ENCODE measurements at places on chromosomes 1 and 21.

DNA sequence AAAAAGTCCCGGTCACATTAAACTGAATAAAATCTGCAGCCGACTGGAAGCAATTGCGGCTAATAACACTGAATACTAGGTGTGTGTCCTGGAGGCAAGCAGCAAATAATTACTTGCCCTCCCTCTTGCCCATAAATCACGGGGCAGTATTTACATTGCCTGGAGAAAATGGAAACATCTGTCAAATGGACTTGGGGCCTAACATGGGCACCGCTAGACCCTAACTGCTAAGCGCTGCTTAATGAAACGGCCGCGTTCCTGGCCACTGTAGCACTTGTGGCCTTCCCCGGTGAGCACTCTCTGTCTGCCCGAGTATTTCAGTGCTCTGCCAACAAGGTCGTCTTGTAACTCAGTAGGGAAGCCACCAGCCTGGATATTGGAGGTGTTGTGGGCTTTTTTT, 23.9 kb upstream of the KNCN start:
- peak; percentile 62 for DNase-seq

DNA sequence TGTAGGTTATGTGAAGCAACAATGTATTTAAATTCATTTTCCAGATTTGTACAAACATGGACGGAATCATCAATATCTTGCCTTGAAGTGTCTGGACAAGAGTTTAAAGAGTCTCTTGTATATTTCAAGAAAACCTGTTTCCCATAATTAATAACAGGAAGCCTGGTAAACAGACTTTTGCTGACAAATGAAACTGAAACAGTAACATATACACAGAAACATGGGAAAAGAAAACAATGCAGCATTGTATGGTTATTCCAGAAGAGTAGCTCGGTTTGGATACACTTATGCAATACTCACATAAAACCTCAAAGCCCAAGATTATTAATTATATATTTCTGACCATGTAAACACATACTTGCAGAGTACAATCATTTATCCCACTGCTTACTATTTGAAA, 265.5 kb downstream of the PTPRC start:
- DNase-seq, result no peak

DNA sequence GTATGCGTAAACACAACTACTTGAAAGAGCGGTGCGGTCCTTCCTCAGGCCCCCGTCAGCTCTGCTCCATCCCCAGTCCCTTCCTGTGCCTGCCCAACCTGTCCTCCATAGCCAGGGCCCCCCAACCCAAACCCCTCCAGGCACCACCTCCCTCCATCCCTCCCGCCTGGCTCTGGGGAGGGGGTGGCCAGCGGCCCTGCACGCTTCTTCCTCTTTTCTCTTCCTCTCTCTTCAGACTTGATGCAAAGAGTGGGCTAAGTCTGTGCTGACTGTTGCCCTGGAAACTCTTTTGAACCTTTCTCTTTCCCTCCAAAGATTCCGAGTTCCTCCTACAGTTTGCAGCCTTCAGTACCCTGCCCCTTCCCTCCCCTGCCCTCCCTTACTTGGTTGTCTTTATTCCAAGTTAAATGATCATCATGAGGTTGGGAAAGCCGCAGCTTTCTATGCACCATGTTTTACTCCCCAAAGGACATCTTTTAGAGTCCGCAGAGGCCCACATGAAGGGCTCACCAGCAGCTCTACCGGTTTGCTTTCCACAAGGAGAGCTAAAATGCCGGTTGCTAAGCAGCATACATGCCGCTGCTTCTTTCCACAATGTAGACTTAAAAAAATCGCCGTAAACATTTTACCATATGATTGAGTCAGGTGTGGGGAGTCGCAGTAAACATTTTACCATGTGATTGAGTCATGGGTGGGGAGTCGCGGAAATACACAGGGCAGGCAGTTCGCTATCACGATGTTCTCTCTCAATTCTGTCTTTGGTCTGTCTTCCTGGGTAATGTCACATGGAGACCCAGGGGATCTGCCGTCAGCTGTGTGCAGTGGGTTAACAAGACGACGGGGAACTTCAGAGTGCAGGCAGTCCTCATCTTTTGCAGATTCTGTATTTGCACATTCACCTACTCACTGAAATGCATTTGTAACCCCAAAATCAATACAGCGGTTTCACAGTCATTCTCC, 525.3 kb downstream of the KIF26B start:
- no peak for DNase-seq

GRCh38 chr1:236550961-236551851, 27.4 kb downstream of the LGALS8 start:
- DNase-seq, result no peak

- DNase-seq, result no peak
Observed at GRCh38 chr1:232923739-232924386, 26.5 kb upstream of the NTPCR start.

- DNase-seq, result no peak
Observed at GRCh38 chr1:64192290-64192689, 11.1 kb upstream of the UBE2U start.

DNA sequence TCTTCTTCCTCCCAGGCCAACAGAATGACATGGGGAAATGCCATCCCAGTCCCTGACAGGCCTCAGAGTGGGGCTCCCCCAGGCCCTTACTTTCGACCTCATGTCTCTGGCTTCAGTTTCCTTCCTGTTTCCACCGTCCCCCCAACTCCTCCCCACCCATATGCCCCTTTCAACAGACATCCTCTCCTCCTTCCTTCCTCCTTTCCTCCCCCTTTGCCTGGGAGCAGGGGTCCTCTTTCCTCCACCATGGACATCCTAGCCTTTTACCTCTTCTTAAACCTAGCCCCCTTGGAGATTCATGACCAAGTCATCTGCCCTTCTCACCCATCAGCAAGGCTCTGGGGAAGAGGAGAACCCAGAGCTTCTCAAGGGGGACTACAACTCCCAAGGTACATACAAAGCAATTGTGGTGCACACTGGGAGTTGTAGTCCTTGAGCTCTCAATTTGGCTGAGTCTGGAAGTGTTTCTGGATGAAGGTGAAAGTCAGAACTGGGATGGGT, 4.0 kb downstream of the ZBTB7B start:
- no peak for DNase-seq

DNA sequence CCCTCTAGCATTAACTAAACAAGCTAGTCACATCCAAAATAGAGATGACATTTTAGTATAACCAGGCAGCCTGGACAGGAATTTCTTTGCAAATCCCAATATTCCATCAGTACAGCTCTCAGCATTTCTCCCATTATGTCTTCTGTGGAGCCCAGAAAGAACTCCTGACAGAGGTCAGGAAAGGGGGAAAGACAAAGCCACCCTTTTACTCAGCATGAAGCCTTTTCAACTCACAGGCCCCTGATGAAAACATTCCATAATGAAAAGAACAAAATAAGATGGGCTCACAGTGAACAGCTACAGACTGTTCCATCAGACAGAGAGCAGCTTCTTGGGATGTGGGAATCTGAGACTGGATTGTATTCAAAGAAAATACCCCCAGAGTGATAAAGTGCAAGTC, 80.6 kb downstream of the TEX35 start:
- no peak for DNase-seq

DNA sequence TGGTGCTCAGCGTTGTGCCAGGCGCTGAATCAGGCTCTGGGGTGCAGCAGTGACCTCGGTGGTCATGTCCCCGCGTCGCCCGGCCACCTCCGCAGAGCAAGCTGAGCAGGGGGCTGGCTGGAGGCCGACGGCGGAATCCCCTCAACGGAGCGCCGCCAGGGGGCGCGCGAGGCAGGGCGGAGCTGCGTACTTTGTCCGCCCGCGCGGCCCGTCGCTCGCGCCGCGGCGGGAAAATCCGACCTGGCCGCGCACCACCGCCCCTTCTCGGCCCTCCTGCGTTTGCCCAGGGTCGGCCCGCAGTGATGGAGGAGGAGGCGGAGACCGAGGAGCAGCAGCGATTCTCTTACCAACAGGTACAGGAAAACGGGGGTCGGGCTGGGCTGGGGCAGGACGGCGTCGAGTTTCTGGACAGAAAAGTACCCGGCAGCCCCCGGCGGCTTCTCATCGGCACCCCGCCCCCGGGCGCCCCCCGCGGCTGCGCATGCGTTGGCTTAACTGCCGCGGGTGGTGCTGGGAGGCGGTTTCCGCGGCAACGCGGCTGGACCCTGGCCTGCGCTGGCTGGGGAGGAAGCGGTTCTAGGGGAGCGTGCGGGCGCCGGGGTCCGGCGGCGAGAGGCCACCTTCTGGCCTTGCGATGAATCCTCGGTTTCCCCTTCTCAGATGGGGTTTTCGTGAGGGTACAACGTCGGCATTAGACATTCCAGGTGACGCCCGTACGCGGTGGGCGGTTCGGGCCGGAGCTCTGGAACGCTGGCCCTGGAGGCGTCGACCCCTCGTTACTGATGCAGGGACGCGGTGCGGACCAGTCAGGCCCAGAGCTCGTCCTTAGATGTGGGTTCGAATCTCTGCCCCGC, at the start of gene CENPS:
TSS of gene CENPS (plus strand) at position 218 of the 854 bp plus-strand sequence. CDS start at position 303, 85 bp downstream.
- peak; percentile 72 for DNase-seq

DNA sequence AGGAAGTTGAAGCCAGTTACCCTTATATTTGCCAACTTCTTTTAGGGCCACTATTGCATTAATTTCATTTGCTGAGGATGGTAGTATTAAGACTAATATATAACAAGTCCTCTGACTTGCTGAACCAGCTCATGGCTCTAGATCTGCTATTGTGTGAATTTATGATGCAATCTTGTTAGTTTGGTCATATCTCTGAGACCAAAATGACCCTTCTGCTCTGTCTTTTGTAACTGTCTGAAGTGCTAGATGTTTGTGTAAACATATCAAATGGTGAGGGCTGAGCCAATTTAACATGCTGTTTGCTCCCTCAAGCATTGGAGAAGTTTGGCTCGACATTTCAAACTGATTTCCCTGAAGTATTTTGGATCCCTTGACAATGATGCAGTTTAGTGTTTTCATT, 106.9 kb upstream of the PTGFR start:
- DNase-seq, result no peak

DNA sequence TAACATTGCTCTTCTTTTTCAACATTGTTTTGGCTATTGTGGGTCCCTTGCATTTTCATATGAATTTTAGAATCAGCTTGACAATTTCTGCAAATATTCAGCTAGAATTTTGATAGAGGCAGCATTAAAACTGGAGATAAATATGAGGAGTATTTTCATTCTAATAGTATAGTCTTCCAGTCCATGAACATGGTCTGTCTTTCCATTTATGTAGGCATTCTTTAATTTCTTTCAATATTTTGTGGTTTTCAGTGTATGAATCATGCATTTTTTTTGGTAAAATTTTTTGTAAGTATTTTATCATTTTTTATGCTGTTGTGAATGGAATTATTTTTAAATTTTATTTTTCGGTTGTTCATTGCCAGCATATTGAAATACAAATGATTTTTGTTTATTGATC, 97.2 kb downstream of the DNAH14 start:
- no peak for DNase-seq

- DNase-seq, result no peak
Observed at GRCh38 chr1:91753878-91754277, 132.1 kb downstream of the TGFBR3 start.

GRCh38 chr1:245590726-245591125, 435.9 kb downstream of the KIF26B start:
- DNase-seq, result no peak

- DNase-seq, result peak; percentile 67
Observed at GRCh38 chr1:231929311-231929710, 302.7 kb downstream of the DISC1 start.

DNA sequence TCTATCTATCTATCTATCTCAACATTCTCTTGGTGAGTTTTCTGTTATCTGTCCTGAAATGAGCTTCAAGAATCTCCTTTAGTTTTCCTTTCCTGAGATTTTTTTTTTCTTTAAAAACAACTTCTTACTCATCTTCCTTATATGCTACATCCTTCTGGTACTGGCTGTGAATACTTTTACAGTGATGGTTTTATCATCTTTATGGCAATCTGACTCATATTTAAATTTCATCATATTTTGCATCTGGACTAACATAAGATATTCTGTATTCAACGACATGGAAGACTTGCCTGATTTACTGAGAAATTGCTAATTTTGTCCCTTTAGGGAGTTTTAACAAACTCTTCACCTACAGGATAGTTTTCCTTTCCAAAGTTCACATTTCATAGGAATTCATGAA, 33.0 kb downstream of the PDE4B start:
- DNase-seq, result no peak

DNA sequence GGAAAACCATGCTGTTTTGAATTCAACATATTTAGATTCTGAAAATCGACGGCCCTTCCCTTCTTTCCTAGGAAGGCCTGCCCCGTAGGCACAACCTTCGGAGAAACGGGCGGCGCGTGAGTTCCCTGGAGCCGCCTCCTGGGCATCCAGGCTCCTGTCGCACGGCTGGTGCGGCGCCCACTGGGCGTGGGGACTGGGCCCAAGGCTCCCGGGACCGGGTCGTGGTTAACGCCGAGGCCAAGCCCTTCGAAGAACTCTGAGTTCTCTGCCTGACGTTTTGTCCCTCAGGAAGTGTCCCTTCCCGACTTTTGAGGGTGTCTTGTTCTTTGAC, 19.2 kb upstream of the TBX15 start:
- no peak for DNase-seq

- peak; percentile 33 for DNase-seq
Observed at GRCh38 chr1:28926629-28927265, 12.4 kb downstream of the EPB41 start.

GRCh38 chr1:201085902-201086735, 26.1 kb downstream of the CACNA1S start:
- DNase-seq, result peak; percentile 75

GRCh38 chr1:63116016-63116415, 206.4 kb upstream of the FOXD3 start:
- no peak for DNase-seq

GRCh38 chr1:58104960-58105359, 441.6 kb downstream of the OMA1 start:
- DNase-seq, result no peak

DNA sequence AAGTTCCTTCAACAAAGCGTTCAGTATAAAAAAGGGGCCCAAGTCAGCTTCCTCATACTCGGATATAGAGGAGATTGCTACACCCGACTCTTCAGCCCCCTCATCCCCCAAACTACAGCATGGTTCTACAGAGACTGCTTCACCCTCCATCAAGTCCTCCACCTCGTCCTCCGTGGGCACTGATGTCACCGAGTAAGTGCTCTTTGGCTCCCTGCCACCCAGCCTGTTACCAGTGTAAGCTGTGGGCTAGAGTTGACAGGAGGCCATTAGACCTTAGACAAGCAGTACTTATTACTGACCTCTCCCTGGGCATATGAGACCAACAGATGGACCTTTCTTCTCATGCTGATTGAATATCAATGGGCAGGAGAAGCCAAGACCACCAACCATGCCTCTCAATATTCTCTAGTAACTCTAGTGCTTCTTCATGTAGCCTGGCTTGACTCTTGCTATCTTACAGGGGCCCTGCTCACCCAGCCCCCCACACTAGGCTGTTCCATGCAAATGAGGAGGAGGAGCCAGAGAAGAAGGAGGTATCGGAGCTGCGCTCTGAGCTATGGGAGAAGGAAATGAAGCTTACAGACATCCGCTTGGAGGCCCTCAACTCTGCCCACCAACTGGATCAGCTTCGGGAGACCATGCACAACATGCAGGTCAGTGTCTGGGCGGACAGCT, 20.9 kb upstream of the IPO9 start:
- DNase-seq, result no peak

DNA sequence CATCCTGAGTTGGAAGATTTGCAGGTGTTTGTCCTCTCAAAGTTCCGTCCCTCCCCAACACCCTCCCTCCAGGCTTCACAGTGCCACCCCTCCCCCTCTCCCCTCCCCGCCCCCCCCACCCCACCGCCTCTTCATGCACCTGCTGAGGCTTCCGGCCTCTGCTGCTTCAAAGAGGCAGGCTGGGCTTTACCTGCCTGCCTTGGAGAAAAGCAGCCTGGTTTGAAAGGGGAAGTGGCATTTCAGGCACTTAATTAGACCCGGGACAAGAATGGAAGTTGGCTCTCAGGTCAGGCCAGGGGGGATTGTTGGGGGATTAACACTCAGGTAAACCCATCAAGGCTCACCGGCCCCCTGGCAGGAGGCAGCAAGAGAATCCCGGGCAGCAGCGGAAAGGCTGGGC, 21.1 kb downstream of the PAX7 start:
- no peak for DNase-seq

GRCh38 chr1:93414749-93415148, 33.2 kb upstream of the FNBP1L start:
- DNase-seq, result no peak

Measured in NCI-H146 (cell line).